ENCODE measurements at places on chromosomes 16 and 17.
A peak's percentile ranks its signal among the peaks of the same experiment; 100 is the strongest.

DNA sequence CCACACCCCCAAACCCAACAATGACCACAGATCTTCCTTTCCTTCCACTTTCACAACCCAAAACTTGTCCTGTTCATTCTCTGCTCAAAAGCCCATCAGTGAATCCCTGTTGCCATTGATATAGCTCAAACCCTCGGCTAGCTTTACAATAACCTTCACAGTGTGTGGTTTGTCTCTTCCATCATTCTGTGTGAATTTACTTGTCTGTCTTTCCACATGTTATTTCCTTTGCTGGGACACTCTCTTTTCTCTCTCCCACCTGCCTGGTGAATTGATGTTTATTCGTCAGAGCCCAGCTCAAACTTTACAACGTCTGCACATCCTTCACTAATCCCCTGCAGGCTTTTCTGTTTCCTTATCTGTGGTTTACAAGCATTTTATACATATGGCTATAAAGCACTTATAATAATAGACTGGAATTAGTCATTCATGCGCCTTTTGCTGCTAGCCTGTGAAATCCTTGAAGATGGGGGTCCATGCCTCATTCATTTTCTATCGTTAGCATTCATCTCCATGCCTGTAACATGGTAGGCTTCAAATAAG, 114.4 kb downstream of the CDH13 start:
- DNase-seq: no peak

GRCh38 chr16:17369421-17370222, 101.1 kb downstream of the XYLT1 start:
- peak; percentile 42 for DNase-seq

GRCh38 chr17:81844887-81845286, 10.0 kb upstream of the PPP1R27 start:
- DNase-seq: no peak

DNA sequence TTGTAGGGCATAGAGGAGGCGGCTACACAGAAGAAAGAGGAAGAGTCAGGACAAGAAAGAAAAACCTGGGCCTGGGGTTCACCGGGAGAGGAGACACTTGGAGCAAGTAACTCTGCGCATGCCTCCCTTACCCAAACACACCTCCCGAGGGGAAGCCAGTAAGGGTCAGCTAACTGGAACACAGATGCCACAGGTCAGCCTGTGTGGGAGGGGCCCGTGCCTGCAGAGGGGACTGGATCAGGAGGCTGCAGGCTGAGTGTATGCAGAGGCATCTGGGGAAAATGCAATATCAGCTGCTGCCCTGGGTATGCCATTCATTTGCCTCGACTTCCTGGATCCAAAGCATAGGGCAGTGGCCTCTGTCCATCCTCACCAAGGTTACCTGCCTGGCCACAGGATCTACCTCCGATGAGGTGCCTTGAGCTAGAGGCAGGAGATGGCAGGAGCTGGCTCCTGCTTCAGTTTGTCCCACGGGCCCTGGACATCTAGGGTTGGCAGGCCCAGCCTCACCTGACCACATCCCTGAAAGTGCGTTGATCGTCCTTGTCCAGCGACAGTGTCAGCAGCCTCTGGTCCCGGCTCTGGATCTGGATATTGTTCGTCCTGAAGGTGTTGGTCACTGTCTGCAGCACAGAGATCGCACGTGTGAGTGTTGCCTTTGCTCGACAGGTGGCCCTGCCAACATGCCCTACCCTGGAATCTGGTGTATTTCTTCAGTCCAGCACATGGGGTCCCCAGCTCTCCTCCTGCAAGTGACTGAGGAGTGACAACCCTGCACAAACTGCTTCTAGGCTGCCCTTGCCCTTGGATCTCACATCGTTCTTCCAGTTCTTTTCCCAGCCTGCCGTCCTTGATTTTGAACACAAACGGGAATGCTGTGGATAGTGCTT, 4.6 kb upstream of the MFSD6L start:
- DNase-seq: no peak

GRCh38 chr16:75532791-75533190, 3.1 kb downstream of the CHST5 start:
- DNase-seq: no peak

DNA sequence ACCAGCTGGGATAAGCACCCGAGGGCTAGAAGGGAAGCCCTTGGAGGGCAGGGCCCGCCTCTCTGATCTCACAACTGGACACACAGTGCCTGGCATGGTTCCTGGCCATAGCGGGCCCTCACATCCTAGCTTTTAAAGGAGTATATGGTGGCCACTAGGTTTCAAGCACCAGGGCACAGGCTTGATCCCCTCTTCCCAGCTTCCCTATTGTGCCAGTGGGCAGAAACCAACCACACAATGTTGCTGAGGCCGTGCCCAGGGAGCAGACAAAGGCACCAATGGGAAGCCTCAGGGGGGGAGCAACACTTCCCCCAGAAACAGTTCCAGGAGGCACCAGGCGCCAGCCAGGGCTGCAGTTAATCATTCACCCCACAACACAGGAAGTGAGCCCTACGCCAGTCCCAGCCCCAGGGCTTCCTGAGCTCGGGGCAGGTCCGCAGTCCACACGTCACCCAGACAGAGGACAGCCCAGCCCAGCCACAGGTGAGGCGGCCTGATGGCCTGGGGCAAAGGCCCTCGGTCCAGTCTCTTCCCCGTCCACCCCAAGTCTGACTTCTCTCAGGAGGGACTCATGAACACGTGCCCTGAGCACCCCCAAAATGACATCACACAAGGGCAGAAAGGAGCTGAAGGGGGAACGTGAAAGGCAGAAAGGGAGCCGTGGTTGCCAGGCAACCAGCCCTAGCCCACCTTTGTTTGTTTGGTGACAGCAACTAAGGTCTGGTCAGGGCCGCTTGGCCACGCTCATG, 12.8 kb downstream of the SMIM5 start:
- DNase-seq: no peak

GRCh38 chr17:30961209-30962188, 9.3 kb upstream of the RNF135 start:
- DNase-seq: no peak

DNA sequence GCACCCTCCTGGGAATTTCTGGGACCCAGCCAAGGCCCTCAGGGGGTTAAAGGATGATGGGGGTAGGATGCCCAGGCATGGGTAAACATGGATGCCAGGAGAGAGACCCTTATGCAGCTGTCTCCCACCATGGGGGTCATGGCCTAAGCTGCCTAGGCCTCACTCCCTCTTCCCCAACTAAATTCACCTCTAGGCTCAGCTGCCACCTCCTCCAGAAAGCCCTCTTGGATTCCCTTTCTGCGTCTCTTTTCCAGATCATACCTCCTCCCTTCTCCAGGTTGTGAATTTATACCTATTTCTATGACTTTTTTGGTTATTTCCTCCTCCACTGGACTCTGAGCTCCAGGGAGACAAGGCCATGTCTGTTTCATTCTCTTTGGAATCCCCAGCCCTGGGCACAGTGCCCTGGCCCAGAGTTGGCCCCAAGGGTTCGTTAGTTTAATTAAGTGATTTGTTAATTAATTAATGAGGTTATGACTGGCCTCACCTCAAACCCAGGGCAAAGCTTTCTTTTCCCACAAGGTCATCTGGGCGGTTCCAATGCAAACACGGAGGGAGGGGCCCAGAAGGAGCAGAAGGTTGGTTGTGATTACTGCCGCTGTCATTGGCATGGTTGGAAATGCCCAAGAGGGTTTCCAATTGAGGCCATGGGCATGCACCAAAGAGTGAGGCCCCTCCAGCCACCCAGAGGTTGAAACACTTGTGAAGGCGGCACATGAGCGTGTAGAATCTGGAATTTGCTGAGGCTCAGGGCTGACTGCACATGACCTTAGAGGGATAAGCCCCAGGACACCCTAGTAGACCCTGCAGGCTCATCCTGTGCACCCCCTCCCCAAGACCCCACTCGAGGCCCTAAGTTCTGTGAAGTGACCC, 6.9 kb upstream of the KRT17 start:
- DNase-seq: no peak

- no peak for DNase-seq
Observed at GRCh38 chr16:4105848-4106247, 10.4 kb downstream of the ADCY9 start.

DNA sequence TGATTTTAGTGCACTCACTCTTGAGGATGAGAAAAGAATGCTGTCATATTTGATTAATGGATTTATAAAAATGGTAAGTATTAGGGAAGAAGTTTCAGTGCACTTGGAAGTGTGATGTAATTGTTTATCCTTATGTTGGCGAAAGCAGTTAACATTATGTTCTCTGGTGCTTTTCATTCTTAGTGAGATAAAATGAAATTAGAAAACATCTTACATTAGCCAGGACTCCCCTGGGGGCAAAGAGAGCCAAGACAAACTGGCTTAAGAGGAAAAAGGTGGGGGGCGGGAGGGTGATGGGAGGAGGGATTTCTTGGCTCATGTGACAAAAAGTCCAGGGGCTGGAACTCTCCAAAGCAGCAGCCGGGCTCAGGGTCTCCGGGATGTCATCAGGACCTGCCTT, 73.2 kb downstream of the KNOP1 start:
- no peak for DNase-seq

GRCh38 chr16:47144559-47144877, 773 bp upstream of the NETO2 start:
- DNase-seq: no peak

DNA sequence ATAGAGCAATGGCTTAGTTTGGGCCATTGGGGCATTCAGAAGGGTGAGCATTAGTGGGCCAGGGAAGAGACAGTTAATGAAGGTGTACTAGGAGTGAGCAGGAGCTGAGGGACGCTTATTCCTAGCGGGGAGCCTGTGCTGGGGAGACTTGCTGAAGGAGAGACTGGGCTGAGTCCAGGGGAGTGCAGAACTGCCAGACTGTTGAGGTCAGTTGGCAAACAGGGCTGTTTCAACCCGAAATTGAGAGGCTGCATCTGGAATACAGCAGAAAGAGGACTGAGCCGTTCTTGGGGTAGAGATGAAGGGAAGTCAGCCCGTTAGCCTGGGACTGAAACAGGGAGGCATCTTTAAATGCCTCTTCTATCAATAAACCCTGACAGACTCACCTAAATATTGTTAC, 33.2 kb downstream of the MAP2K6 start:
- no peak for DNase-seq

- DNase-seq: no peak
Observed at GRCh38 chr16:73062001-73062616, 14.2 kb upstream of the ZFHX3 start.

DNA sequence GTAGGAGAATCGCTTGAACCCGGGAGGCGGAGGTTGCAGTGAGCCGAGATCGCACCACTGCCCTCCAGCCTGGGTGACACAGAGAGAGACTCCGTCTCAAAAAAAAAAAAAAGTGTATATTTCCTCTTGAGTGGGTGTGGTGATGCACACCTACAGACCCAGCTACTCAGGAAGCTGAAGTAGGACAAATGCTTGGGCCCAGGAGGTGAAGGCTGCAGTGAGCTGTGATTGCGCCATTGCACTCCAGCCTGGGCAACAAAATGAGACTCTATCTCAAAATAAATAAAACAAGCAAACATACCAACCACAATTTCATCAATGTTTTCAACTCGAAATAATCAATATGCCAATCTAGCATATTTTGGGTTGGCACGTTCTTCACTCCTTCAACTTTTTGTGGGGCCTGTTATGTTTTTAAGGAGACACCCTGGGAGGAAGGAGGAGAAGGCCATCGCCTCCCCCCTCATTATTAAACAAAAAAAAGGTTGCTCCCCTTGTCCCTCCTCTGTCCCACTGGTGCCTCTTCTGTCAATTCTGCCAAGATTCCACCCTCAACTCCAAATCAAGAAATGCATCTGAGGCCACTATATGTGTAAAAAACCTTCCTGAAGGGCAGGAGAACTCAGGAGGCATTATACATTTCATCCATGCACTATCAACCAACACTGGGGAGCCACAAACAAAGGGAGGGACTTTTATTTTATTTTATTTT, 52.4 kb upstream of the ATF7IP2 start:
- no peak for DNase-seq

DNA sequence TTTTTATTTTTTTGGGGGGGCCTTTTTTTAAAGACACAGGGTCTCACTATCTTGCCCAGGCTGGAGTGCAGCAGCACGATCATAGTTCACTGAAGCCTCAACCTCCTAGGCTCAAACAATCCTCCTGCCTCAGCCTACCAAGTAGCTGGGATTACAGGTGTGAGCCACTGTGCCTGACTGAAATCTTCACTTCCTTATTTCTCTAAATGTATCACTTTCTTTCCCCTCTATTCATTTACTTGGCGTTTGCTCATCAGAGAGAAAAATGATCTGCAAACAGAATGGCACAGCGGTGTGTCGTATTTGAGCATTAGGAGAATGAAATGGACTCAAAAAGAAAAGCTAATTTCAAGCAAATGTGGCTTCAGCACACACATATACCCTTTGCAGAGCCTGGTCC, 44.3 kb upstream of the CDH5 start:
- no peak for DNase-seq
